ENCODE measurements at places on chromosomes 4 and X.
A peak's percentile ranks its signal among the peaks of the same experiment; 100 is the strongest.

GRCh38 chr4:41074215-41074614, 140.1 kb downstream of the APBB2 start:
- DNase-seq, result no peak

DNA sequence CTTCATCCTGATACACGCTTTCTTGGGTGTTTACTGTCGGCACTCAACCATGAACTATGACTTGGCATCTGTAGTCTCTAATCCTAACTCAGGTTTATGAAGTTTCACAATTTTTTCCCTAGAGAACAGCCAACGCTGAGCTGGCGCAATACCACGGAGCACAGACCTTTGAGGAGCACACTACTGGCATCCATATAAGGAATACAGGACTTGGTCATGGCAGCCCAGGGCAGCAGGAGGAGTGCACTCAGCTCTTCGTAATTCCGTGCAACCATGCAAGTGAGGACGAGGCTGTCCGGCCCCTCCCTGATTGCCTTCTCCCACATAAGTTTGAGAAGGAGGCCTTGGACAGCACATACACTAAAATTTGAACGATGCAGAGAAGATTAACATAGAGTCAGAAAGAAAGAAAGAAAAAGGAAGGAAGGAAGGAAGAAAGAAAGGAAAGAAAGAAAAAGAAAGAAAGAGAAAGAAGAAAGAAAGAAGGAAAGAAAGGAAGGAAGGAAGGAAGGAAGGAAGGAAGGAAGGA, 41.0 kb upstream of the PDLIM5 start:
- no peak for DNase-seq

DNA sequence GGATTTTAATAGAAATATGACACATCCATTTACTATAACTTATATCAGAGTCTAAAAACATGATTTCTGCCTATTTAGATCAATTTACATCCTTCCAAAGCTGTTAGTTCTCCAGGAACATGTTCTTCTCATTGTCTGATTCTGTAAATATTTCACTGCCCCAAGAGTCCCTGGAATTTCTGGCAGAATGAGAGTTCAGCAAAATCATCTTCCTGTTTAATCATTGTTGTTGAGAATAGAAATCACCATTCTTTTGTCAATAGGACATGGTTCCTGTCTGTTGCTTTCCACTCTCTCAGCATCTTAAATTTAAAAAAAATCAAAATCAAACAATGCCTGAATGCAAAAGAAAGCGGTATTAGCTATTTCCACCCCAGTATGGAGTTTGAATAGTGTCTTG, 172.8 kb upstream of the FRMPD4 start:
- DNase-seq, result no peak

DNA sequence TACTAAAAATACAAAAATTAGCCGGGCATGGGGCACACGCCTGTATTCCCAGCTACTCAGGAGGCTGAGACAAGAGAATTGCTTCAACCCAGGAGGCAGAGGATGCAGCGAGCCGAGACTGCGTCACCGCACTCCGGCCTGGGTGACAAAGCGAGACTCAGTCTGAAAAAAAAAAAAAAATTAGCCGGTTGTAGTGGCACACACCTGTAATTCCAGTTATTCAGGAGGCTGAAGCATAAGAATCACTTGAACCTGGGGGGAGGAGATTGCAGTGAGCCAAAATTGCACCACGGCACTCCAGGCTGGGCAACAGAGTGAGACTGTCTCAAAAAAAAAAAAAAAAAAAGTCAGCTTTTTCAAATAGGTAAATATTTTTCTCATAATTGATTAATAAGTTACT, 71.9 kb downstream of the WDFY3 start:
- no peak for DNase-seq

DNA sequence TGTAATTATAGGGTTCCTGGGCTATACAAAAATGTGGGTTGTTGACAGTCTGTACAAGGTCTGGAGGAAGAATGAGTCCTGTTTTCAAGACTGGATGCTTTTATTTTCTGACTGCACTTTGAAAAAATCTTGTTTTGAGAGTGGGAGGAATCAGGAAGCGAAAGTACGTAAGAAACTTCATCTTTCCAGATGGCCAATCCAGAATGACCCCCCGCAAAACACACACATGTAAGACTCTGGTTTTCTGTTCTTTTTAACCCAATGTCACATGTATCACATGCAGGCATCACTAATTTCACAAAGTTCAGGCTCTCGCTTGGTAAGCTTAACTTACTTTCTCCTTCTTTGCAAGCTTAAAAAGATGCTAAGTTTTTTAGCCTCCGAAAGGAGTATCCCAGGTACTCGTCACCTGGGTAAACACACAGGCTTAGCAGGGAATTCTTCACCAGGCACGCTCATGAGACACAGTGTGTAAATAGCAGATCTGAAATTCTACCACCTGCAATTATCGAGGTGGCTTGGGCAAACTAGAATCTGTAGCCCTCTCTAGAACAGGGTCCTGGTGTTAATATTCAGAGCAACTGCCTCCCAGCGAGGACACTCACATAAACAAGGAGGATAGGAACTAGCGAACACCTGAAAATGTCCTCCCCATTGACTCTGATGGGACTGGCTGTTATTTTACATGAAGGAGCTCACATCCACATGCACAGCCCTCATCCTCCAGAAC, 90.7 kb downstream of the NSUN7 start:
- no peak for DNase-seq

DNA sequence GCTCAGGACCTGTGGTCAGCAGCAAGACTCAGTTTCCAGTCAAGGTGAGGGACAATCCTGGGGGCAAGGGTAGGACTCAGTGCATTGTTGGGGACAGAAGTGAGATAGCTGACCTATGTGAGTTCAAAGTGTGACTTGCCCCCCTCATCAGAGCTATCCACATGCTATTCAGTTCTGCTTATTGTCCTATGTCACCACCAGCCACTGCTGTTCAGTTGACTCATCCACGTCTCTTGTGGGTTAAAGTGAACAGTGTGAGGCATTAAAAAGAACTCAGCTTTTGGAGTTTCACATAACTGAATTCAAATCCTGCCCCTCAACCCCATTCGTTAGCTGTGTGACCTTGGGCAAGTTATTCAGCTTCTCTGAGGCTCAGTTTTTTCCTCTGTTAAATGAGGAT, 4.4 kb upstream of the APLN start:
- DNase-seq, result no peak

DNA sequence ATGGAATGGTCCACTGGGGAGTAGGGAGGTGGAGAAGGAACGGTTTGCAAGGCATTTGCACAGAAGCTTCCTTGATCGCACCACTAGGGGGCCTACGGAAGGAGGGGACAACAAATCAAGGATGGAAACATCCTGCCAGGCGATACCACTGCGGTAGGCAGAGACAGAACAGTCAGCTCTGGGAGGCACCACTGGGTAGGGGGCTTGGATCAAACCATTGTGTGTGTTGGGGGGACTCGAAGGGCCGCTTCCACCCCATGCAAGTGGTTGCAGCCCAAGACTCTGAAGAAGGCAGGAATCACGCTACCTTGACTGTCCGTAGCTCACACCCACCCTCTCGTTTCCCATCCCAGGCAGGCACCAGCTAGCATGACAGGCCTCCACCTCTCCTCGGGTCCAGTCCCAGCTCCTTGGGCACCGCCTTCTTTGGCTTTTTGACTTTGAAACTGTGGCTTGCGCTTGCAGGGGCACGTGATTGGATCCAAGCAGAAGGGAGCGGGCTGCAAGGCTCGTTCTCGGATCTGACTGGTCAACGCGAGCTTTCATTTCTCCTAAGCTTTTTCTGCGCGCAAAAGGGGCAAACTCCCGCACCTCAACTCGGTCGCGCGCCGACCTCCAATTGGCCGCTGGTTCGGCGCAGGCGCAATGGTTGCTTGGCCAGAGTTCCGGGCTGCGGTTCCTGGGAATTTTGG, 28.4 kb downstream of the GAGE1 start:
- DNase-seq, result no peak

DNA sequence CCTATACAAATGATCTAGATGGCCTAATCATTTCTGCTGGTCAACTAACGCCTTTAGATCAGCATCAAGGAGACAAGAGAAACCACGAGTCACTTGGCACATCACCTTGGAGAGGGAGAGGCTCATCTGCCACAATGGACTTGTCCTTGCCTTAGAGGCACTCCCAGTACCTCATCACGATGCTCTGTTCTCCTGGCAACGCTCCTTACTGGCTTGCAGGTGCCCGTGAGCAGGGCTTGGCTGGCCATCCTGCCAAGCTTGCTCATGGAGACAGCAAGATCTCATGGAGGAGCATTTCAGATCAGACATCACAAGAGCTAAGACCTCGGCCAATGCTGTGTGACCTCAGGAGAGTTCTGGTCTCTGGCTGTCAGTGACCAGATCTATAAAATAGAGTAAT, 2.7 kb upstream of the SMIM20 start:
- no peak for DNase-seq

DNA sequence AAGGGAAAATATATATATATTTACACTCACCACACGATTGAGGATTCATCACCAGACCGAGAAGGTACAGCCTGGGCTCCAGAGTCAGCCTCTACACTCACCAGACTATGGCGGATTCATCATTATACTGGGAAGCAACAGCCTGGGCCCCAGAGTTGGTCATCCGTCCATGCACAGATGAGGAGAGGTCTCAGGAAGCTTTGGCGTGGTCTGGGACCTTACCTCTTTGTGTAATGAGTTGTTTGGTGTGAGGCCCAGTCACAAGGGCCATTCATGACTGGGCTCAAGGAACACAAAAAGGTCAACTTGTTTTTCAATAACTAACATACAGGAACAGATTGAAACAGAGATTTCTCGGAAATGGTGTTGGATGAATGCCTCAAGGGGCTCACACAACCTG, 926.1 kb downstream of the FAM133A start:
- DNase-seq, result no peak

DNA sequence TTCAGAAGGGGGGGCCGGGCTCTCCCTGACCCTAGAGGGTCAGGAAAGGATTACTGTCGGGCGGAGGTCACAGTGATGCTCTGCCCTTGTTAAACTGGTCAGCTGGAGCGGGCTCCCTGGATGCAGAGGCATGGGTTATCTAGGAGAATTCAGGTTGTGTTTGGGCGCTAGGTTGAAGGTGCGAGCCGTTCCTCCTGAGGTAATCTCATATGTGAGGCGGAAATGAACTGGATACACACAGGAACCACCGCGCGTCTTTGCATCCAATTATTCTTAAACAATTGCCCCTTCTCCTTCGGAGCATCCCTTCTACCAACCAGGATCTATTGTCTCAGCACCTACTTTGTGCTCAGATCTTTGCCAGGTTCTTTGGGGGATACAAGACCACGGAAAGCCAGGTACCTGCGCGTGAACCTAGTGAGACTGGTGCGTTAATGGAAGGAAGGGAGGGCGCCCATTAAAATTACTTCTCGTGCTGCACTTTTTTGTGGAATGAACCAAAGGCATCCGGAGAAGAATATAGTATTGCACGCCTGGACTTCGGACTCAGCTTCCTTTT, 28.4 kb downstream of the HAND2 start:
- no peak for DNase-seq

- DNase-seq, result no peak
Measured at GRCh38 chrX:86103061-86103460, 45.2 kb upstream of the DACH2 start.

GRCh38 chr4:16505726-16506125, 279.5 kb upstream of the TAPT1 start:
- DNase-seq, result no peak

DNA sequence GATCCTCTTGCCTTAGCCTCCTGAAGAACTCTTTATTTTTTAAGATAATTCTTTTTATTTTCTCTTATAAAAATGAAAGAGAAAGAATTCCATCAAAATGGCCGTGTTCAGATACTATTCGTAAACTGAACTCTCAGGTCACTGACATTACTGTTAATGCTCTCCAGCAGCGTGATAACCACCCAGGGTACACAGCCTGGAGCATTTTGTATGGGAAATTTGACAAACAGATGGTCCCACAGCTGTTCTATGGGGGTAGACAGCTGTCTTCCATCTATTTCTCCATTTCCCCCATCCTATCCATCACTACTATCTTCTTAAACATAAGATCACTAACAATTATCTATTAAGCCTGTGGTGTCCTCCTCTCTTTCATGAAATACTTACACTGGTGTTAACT, 47.8 kb downstream of the SYNPO2 start:
- DNase-seq, result no peak

GRCh38 chr4:178577933-178578332, 1135.7 kb upstream of the AGA start:
- DNase-seq, result no peak

DNA sequence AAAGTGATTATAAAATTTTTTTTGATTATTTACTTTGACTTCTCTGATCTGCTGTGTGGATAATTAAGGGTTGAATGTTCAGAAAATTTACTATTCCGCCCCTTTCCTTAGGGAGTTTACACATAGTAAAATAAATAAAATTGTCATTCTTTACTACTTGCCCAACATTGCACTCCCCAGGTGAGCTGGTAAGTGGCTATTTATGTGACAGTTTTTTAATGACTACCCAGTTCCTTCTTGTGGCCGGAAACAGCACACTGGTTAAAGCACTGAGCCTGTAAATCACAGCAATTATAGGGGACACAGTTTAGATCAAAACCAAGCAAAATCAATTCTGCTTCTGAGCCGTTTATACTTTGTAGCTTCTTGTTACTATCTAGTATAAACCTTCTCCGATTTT, 158.1 kb downstream of the FHIP1A start:
- peak; percentile 52 for DNase-seq

- peak; percentile 32 for DNase-seq
Measured at GRCh38 chrX:22652596-22652995, 347.2 kb upstream of the DDX53 start.

DNA sequence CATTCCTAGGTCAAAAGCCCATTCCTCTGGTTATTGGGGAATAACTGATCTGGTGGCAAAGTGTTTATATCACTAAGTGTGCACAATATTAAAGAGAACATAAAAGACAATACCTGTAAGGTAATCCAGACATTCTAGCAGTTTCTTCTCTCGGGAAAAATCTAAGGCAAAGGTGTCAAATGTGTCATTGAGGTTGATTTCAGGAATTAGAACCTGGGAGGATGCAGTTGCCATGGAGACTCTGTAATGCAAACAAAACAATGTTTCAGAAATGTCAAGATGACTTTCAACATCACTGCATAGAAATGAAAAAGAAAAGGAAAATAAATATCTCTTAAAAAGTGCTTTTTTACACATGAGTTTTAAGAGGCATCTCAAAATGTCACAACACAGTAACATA, 145.9 kb downstream of the MID1 start:
- no peak for DNase-seq

DNA sequence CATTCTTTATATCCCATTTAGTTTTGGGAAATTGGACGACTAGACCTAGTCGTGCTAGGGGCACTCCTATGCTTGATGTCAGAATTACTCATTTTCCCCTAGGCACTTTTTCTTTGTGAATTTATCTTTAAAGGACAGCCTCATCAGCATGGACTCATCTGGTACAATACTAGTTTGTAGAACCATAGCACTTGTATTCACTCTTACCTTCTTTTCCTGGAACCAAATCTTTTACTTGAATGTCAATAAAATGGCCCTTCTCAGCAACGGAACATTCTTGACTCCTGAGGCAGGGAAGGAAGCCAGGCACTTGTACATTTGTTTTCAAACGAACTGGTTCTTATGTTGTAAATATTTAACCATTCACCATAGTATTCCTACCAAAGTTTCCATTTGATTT, 187.1 kb downstream of the SHROOM3 start:
- DNase-seq, result no peak
